ENCODE measurements at places on chromosomes 16 and 17. TPM values are rescaled to one million over a fixed set of nuclear protein-coding genes. Genes with fewer than 3 reads are reported as not detected.

DNA sequence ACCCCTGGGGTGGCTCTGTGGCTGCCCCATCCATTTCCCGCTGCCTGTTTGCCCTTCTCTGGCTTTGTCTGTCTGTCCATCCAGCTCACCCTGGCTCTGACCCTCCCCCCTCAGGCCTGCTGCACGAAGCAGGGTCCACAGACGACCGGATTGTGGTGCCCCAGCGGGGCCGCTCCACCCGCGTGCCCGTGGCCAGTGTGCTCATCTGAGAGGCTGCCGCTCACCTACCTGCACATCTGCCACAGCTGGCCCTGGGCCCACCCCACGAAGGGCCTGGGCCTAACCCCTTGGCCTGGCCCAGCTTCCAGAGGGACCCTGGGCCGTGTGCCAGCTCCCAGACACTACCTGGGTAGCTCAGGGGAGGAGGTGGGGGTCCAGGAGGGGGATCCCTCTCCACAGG, 761 bp upstream of the LAT start:
- DNase-seq = no peak

DNA sequence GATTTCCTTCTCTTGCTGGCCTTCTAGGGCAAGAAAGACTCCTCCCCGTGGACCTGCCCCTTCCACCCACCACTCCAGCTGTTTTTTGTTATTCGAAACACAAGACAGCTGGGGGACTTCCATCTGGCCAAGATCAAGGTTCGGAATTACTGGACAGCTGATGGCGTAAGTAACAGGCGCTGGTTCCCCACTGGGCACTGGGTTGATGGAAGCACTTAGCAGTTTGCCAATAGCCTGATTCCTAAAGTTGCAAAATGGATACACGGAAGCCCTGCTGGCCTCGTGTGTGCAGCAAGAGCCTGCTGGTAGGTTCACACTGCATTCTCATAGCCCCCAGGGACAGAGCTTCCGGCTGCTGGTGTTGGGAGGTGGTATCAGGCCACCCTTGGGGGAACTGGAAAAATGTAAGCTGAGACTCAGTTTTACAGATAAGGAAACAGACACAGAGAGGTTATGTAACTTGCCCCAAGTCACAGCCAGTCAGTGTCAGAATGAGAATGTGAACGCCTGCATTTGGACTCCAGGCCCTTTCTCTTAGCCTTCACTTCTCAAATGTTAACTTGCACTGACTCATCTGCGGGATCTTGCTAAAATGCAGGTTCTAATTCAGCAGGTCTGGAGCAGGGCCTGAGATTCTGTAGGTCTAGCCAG, 171.7 kb downstream of the KATNIP start:
- peak; percentile 77 for DNase-seq

DNA sequence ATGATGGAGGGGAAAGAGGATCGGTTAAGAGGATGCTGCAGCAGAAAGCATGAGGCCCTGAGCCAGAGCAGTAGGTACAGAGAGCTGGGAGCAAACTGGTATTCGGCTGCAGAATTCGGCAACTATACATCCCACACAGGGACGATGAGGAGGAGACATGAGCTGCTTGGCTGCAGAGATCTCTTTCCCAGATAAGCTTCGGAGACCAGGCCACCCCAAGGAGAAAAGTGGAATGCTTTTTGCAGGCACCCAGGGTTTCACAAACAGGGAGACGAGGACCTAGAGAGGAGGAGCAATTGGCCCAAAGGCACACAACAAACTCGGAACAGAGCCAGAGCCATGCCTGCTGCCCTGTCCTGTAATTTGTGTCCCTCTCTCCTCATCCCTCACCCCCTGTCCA, 62.0 kb downstream of the TMEM132E start:
- DNase-seq = no peak

DNA sequence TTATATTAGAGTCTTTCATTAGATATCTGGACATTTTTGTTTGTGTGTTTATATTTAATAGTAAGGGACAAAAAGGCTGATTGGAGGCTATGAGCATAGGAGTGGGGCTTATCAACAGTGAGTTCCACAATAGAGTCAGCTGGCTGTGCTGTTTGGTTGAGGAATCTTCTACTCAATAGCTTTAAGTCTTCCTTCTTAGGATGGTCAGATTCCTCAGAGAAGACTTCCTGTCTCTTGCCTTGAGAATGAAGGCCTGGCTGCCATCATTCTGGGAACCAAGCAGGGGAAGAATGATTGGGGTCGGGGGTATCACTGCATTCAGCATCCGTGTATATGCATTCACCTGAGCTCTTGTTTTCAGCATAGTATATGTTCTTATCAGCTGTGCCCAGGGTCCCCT, 31.9 kb upstream of the ABCC11 start:
- DNase-seq = no peak

GRCh38 chr16:48852951-48853350, 243.0 kb upstream of the N4BP1 start:
- DNase-seq = no peak

DNA sequence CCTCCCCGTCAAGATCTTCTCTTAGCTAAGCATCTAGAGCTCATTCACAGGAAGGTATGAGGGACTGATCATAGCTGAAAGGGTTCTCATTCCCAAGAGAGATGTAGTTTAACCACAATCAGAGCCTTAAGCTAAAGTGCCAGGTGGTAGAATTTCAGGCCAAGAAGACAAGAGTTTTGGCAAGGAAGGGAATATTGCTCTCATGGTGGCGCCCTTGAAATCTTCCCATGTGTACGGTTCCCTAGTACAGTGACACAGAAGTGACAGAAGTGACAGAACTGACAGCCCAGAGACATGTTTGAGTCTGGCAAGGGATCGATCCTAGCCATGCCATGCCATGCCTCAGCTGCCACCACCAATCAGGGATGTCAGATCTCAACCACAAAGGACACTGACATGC, 2.5 kb downstream of the GRIN2C start:
- no peak for DNase-seq

- DNase-seq = no peak
These were observed 9.6 kb downstream of the GSE1 start for GRCh38 chr16:85622683-85623082.

- DNase-seq = no peak
These were observed 42.0 kb downstream of the RPA1 start for GRCh38 chr17:1871756-1872155.

DNA sequence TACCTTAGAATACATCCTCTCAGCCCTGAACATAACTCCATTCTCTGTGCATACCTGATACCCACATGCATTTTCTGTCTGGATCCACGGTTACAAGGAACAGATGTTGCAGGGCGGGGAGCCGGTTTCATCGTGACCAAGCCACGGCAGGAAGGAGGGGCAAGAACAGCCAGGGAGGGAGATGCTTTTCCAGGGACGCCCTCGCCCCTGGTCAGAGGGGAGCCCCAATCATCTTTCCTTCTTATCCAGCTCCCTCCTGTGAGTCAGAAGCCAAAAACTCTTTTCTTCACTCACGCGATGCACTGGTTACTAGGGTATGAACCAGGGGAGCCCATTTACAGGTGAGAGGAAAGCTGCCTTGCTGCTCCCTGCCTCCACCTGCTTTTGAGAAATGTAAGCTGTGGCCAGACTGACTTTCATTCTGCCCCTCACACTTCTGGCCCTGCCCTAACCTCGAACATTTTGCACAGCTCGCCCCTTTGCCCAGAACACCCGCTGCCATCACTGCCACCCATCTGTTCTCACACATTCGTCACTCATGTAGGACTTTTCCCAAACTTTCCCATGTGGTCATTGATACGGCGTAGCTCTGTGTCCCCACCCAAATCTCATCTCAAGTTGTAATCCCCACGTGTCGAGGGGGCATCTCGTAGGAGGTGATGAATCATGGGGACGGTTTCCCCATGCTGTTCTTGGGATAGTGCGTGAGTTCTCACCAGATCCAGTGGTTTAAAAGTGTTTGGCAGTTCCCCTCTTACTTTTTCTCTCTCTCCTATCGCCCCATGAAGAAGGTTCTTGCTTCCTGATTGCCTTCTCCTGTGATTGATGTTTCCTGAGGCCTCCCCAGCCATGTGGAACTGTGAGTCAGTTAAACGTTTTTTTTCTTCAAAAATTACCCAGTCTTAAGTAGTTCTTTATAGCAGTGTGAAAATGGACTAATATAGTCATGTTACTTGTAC, 20.5 kb downstream of the FOXL1 start:
- no peak for DNase-seq

- DNase-seq = no peak
These were observed 10.3 kb downstream of the ZFPM1 start for GRCh38 chr16:88463411-88463810.

- peak; percentile 29 for DNase-seq
These were observed 7.3 kb downstream of the SLC22A31 start for GRCh38 chr16:89192956-89193575.

DNA sequence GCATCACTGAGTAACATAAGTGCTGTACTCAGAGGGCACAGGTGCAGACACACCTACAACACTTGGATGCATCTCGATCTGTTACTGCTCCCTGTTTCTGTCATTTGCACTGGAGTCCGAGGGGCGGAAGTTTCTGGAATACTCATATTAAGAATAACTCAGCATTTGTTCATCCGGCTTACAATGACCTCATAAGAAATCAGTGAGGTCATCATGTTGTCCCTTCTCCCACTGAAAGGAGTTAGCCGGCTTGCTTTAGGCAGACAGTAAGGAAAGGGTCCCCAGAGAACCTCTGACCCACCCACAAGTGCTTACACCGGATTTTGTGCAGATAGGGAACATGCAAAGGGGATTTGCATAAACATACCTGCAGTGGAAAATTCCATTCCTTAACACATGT, 344.7 kb downstream of the HAPSTR1 start:
- no peak for DNase-seq

DNA sequence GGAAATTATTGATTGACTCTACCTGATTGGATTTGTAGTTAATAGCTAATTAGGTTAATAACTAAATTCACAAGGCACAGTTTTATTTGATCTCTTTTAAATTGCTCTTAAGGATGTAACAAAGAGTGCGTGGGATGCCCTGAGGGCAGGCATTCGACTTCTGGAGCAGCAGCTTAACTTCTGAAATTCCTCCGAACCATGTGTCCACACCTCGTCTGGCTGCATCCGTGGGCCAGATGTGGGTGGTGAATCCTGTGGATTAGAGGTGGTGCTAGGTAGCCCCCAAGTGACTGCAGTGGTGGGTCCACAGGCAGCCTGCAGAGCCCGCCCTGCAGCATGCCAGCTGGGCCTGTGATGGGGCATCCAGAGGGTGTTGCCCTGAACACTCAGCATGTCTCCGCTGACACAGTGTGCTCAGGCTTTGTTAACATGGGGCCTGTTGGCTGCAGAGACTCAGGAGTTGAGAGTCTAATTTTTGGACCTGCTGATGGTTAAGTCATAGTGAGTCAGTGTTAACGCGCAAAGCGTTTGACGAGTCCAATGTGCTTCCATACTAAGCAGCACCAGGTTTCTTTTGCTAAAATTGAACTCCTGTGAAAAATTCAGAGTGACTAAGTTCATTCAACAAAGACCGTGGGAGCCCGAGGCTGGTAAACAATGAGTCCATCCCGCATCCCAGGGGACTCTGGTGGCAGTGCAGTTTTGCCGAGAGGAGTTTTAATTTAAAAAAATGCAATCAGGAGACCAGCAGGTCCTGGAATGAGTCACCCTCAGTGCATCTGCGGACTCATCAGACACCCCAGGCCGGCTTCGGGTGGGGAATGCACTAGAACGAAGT, 3.8 kb upstream of the NPB start:
- no peak for DNase-seq

- DNase-seq = no peak
These were observed 33.5 kb downstream of the ABCC6 start for GRCh38 chr16:16189842-16190241.

GRCh38 chr17:75090871-75091854, 3.4 kb downstream of the SLC16A5 start:
- no peak for DNase-seq

GRCh38 chr17:18974407-18975149, 22.6 kb downstream of the SLC5A10 start:
- no peak for DNase-seq

The LRRC45 gene
- total RNA-seq = 4.3 TPM

The AOC3 gene
- total RNA-seq = 7.6 TPM

The HEXIM1 gene
- 28.8 TPM for total RNA-seq
